ENCODE measurements at places on chromosomes 1 and 21.
A peak's percentile ranks its signal among the peaks of the same experiment; 100 is the strongest.

DNA sequence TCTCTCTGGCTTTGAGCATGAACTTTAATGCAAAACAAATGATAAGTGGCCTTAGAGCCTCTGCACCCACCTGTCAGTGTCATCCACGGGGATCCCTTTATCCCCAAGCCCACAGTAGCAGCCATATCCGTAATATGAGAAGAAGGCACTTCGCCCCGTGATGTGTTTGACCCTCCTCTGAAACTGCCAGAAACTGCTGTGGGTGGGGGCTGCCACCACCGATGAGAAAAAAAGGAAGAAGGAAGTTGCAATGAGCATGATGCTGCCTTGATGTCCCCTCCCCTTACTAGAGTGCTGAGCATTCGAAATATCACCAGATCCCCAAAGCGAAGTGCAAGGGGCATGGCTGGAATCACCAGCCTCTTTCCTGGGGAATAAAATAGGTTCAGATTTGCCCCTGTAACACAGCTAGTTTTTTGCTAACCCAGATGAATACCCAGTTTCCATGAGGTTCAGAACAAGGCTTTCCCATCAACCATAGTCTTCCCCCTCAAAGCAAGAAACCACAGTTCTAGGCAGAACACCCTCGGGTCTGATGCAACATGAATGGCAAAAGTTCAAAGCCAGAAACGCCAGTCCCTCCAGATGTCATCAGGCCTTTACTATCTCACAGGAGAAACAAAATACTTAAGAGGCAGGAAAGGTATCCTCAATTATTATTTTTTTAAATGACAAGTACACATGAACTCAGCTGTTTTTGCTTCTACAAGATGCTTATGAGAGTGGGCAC is 10.8 kb upstream of the UBXN10 start:
- DNase-seq = no peak

DNA sequence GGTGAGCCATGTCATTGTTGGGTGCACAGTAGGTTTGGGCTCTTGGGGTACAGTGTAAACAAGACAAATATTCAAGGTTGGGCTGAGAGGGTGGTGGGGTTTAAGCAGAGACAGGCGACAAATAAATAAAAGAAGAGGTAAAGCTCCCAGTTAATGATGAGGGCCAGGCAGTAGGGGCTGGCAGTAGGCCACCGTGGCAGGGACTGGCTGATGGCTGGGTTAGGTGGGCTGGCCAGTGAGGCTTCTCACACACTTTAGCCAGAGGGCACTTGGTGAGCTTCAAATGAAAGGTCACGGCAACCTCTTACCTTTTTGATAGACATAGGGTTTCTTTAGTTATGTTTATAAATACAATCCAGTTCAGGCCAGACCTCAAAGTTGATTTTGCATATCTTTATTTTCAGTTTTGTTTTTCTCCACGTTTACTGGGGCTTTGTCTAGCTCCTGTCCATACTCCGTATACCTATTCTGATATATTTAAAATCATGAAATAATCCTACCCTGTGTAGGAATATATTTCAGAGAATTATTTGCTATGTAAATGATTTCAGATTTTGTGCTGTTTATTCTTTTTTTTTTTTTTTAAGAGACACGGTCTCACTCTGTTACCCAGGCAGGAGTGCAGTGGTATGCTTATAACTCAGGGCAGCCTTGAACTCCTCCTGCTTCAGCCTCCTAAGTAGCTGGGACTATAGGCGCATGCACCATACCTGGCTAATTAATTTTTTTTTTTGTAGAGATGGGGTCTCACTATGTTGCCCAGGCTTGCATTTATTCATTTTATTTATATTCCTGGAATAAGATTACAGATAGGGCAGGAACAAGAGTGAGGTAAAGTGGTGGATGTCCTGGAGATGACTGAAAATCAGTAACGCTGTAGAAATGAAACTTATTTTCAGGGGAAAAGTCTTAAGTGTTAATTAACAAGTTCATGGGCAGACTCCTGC is 122.7 kb downstream of the RYR2 start:
- DNase-seq = no peak

GRCh38 chr1:234001817-234002216 is 97.3 kb downstream of the SLC35F3 start:
- DNase-seq = no peak

DNA sequence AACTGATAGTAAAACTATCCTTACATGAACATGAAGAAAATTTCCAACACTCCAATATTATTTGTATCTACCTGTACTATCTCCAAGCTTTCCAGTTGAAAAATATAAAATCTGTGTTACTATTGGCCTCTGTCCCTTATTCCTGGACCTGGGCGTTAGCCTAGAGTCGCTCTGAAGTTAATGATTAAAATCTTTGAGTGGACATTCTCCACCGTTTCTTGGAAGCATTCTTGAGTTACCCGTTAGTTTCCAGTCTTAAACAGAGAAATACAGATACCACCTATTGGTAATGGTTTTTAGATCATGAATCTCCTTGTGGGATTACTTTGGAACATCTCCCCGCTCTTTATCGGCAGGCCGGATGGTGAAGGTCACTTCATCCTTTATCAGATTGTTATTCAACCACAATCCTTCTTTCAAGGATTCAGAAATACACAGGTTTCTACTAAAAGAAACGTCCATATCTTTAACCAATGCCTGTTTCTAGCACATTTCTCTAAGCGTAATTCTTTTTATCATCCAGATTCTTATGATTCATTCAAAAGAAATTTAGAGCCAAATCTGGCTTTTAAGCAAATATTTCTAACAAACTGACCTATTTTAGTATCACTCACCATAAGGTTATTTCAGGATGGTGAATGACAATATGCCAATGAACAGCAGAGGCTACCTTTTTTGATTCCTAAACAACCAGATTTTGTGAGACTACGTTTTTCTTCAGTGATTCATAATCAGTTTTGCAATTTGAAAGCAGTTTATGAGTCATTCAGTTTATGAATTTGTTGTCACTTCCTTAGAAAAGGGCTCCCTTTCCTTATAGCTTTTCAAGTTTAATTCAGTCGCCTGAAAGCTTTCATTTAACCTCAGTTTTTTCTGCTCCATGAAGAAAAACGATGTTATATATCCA is 70.2 kb upstream of the ERRFI1 start:
- no peak for DNase-seq

DNA sequence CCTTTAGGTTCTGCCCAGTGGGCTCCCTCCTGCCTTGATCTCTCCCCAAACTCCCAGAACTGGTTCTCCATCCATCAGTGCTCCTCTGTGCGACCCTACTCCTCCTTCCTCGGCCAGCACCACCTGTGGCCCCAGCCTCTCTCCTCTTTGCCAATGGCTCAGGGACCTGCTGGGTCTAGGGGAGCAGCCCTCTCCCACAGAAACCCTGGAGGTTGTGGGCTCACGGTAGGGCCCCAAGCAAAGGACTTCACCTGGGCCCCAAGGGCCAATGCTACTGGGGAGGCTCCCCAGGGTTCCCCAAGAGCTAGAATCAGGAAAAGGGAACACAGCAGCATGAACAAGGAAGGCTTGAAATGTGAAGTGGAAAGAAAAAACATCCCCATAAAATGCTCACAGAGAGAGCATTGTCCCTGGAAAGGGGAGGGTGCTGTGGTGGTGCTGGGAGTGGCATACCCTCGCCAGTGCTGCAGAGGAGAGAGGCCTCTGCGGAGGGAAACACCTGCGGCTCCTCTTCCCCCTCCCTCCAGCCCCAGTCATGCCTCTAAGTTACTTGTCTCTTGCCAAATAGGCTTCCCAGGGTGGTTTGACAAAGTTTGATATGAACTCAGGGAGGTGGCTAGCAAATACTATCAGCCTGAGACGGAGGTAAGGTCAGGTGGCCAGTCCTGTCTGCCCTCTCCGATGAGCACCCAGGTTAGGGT is 2.5 kb downstream of the TMEM63A start:
- DNase-seq = peak; percentile 49

- DNase-seq = no peak
Observed at GRCh38 chr1:1359664-1360468, 1.5 kb upstream of the MXRA8 start.

DNA sequence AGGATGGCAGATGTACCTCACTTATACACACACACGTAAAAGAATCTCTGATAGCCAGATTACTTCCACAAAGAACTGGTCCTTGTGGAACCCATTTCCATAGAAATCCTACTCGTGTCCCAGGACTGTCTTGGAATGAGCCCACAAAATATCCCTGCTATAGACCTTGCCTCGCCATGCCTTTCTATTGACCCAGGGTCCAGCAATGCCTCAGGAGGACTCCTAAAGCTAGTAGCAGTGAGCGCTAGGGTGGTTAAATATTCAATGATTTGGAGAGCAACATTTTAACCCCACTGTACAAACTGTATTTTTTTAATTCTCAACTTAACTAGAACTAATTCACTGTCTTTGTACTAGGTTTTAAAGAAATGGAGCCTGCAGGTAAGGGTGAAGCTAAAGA is 26.9 kb downstream of the OR10J5 start:
- no peak for DNase-seq

DNA sequence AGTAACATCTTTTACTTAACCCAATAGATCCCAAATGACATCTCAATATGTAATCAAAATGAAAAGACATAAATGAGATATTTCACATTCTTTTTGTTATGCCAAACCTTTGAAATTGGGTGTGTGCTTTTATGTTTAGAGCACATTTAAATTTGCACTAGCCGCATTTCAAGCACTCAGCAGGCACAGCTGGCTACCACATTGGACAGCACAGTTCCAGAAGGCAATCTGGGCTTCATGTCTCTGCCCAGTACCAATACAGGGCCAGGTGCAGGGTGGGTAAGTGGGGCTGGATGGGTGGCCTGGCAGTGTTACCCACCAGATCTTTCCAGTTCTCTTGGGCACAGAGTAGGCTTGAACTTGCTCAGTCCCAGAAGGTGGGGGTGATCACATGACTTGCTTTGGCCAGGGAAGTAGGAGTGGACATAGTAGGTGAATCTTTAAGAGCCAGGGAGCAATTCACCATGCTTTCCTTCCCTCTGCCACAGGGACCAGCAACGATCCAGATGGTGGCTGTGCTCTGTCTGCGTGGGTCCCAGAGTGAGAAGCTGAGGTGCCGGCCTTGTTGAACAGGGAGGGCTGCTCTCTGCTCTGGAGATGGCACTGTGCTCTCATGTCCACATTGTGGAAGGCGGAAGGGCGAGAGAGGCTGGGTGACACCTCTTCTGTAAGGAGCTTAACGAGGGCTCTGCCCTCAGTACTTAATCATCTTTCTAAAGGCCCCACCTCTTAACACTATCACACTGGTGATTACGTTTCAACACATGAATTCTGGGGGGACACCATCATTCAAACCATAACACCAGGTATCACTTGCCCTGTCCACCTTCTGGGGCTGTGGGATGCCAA is 261.4 kb downstream of the GRIK3 start:
- DNase-seq = no peak

DNA sequence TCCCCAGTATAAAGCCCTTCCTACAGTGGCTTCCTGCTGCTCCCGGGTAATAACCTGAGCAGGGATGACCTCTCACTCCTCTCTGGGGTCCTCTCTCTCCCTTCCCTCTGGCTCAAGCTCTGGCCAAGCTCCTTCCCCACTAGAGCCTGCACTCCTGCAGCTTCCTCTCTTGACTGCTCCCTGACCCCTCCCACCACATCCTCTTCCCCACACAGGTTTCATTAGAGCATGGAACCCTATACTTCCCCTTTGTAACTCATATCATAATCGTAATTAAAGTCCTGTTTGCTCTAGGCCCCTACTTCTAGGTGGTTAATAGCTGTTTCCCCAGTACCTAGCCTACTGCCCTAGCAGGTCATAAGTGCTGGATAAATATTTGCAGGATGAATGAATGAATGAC is 146.2 kb downstream of the C1orf21 start:
- DNase-seq = no peak

DNA sequence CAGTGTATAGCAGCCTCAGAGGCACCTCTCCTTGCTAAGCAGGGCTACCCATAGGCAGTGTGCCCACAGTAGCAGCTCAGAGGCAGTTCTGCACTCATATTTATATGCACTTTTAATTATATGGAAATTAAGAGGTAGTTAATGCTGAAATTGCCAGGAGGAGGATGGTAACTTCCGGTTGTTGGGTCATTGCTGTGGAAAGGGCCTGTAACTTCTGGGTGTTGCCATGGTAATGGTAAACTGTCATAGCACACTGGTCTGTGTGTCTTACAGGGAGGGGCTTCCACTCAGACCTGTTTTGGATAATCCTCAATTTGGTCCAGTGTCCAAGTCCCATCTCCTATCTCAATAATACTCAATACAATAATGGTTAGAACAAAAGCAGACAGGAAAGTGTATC is 7.6 kb downstream of the CFH start:
- no peak for DNase-seq

DNA sequence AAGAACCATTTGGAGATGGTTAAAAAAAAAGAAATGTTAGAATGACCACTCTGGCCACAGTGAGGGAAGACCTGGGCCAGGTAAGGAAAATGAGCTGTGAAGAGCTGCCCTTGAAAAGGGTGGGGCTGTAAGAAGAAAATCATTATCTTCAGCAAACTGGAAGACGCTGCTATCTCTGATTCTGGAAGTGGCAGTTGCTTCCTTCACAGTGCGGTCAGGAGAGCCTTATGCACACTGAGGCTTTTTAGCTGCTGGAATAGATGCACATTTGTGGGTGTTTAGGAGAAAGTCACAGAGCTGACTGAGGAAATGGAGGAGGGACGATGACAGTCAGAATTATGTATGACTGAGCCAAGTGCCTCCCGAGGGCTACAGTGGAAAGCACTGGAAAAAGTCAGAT is 91.6 kb downstream of the TBX19 start:
- no peak for DNase-seq

GRCh38 chr1:53463961-53464899 is 5.0 kb downstream of the DMRTB1 start:
- DNase-seq = no peak

GRCh38 chr1:47824716-47825115 is 172.5 kb downstream of the TRABD2B start:
- DNase-seq = no peak

DNA sequence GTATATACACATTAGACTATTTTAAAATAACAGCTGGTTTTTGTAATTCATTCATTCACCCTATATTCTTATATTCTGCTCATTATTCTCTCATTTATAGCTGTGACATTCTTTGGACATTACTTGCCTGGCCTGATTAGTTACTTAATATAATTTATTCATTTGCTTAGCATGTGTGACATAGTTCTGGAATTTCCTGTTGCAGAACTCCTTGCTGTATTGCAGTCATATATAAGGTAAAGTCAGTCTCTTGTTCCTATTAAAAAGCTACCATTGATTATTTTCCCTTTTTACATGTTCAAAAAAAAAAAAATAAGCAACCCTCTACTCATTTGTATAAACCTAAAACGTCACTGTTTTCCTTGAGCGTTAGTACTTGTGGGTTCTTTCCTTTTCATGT is 23.9 kb downstream of the GNAT2 start:
- no peak for DNase-seq

DNA sequence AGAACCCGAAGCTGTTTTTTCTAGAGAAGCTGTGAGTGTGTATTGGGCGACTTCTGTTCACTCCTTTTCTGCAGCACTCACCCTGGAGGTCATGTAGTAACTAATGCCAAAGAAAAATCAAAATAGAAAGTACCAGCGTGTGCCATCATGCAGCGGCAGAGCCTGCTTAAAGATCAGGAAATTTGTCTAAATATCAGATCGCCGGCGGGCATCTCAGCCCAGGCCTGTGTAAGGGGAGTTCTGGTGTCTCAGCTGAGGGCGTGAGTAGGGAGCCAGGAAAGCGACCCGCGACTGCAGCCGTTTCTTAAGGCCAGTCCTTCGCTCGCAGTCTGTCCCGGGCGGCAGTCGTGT is 768 bp downstream of the EDARADD start:
- DNase-seq = peak; percentile 41

GRCh38 chr21:42175110-42175710 is 43.7 kb upstream of the ABCG1 start:
- no peak for DNase-seq

Data from CD4-positive, alpha-beta T cell (primary cell).